ENCODE measurements at places on chromosomes 3 and 15.

- no peak for DNase-seq
Measured at GRCh38 chr3:159897331-159898075, 91.1 kb upstream of the IL12A start.

DNA sequence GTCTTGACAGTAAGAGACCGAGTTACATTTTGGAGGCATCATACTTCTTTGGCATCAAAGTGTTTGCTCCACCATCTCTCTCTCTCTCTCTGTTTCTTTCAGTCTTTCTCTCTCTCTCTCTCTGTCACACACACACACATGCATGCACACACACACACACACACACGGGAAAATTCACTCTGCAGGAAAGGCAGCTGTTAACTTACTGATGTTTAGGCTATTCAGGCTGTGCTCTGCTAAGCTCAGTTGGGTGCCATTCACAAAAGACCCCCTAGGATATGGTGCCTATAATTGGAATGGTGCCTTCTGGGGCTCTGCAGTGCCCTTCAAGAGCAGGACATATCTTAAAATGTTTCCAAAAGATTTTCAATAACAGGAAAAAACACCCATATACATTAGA is 78.2 kb downstream of the KCNH8 start:
- no peak for DNase-seq

DNA sequence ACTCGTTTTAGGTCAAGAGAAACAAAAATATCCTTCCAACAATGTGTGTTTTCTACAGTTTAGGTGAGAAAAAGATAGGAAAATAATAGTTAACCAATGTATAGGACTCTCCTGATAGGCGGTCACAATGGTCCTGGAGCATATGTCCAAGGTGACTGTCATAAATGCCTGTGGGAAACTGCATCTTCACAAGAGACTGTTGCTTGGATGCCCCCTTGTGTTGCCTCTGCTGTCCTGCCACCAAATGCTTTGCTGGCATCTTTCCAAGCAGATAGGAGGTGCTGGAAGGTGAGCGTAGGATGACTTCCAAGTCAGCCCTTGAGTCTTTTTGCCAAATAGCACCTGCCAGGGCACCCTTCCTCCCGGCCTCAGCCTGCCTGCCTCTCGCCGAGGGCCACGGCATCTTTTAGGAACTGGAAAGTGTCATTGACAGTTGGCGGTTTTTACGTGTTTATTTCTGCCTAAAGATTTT is 24.1 kb upstream of the SACM1L start:
- no peak for DNase-seq

GRCh38 chr3:155743606-155744005 is 1.3 kb downstream of the PLCH1 start:
- no peak for DNase-seq

DNA sequence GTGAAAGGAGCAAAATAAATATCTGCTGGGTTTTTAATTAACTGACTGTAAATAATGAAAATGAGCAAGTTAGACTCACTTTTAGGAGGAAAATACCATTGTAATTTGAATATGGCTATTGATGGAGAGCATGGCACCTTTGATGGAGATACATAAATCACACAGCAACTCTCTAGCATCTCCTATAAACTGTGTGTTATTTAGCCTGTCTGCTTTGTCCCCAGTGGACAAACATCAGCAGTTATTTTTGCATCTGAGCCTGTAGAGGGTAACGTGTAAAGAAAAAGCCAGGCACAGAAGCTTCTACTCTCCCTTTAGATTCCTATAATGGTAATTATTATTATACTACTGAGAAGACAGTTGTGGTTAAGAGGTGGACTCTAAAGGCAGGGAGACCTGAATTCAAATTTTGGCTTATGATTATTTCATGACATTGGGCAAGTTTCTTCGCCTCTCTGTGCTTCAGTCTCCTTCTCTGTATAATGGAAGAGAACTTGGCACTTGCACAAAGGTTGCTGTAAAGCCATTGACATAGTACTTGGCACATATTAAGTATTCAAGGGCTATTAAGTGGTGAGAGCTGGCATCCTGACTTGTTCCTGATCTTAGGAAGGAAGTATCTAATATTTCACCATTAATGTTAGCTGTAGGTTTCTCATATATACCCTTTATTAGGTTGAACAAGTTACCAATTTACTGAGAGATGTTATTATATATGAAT is 289.5 kb upstream of the TRIM42 start:
- DNase-seq: no peak

GRCh38 chr3:191105418-191105817 is 93.6 kb upstream of the OSTN start:
- no peak for DNase-seq

DNA sequence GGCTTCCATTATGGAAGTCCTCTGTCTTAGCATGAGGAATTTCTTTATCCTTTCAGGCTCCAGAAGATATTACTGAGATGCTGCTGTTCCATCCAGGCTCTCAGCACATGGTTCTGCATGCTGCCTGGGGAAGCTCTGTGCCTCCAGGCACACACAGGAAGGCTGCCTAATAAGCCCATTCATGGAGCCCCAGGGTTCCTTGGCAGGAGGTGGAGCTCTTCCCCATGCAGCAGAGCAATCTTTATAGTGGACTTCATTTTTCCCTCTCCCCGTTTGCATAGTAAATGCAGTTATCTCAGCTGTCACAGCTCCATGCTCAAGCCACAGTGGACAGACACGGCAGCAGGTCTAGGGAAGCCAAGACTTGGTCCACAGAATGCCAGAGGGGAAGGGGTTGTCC is 57.6 kb downstream of the BOC start:
- DNase-seq: no peak

DNA sequence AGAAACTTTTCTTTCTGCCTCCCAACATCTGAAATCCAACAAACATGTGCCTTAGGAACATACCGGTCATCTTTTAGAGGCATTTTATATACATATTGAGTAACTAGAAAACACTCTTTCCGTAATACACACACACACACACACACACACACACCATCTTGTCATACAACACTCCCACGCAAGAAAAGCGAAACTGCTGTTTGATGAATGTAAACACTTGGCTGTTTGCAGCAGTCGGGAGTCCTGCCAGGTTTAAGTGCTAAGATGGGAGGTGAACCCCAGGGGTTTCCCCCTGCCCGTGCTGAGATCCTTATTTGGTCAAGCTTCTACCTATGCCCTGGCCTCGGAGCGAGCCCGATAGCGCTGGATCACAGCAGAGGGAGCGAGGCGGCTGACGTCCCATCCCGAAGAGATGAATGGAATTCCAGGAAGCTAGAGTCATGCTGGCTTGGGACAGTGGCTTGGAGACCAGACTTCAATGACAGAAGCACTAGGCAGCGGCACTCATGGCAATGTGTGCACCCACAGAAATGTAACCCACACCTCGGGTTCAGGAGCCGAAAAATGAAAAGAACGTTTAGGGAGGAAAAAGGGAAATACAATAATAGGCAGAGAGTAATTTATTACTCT is 1.3 kb upstream of the THBS1 start:
- DNase-seq: peak; percentile 62

DNA sequence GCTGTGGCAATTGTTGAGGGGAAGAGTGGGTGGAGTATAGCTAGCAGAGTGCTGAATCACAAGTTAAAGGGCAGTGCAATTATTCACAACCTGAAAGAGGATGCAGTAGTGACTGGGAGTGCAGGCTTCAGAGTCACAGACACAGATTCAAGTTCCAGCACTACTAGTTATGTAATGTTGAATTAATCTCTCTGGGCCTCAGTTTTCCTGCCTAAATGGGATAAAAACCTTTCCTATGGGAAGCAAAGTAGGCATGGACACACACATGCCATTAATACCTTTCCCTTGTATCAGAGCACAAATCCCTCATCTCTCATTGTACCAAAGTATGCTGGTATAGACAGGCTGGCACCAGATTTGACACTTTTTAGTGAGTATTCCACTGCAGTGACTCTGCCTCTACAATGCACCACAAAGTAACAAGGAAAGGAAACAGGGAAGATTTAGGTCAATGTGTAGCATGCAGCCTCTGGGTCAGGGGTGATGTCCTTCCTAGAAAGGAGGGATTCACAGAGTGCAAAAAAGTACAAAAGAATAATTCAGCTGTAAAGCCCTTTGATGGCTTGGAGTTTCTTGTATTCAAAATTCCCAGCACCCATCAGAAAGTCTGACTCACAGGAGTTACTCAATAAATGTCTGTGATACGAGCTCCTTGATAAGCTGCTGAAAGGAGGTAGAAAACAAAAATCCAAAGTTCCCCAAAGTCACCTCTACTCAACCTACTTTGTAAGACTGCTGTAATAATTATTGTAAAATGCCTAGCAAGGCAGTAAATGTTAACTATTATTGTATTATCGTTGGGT is 507.5 kb upstream of the TGFBR2 start:
- no peak for DNase-seq

DNA sequence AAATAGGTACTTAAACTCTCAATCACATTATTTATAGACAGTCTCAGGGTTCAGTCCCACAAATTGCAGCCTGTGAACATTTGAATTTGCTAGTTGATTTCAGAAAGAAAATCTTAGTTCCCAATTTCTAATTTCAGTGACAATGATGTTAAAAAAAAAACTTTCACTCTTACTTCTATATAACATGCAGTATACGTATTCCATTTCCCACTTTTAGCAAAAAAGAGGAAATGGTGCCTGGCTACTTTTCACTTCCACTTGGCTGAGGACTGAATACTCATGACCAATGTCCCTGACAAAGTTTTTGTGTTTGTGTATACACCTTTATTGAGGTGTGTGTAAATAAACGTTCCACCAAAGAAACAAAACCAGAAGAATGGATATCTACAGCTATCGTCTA is 32.1 kb upstream of the XCR1 start:
- no peak for DNase-seq

DNA sequence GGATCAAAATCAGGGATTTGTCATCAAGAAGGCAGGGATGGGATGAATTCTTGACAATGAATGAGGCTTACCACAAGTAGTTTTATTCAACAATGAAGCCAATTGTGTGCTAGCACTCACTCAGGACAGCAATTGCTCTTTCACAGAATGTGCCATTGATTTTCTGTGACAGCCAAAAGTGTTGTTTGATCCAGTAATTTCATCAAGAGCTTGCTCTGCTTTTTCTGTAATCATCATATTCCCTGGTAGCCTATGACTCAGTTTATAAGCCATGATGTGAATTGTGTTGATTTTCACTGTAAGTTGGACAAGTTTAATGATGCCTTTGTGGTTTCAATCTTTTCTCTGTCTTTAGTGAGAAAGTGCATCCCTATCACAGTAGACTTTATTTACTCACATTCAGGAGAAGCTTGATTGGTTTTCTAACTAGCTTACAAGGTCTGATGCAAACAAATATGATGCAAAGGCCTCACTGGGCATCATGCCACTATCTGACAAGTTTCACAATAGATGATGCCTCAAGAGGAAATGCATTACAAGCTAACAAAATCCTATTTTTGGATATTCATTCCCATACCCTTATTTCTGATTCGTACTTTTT is 13.6 kb upstream of the CSRNP1 start:
- no peak for DNase-seq

- no peak for DNase-seq
Measured at GRCh38 chr15:44101286-44101685, 93.8 kb downstream of the FRMD5 start.

- no peak for DNase-seq
Measured at GRCh38 chr3:128091586-128091985, 32.0 kb downstream of the RUVBL1 start.

DNA sequence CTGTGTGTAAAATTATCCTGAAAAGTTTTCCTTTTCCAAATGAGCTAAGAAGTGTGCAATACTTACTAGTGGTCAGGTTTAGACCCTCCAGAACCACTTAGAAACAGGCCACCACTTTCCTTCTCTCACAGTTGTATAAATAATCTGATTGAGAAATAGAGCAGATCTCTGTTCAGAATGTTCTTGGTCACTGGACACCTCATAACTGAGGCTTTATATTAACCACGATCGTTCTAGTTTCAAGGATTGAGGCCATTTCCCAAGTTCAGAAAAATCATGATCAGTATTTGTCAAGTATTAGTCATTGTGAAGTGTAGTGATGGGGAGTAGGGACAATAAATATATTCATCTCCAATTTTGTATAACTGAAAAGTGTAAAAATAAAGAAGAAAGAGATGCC is 1.0 kb upstream of the MAP3K13 start:
- no peak for DNase-seq

DNA sequence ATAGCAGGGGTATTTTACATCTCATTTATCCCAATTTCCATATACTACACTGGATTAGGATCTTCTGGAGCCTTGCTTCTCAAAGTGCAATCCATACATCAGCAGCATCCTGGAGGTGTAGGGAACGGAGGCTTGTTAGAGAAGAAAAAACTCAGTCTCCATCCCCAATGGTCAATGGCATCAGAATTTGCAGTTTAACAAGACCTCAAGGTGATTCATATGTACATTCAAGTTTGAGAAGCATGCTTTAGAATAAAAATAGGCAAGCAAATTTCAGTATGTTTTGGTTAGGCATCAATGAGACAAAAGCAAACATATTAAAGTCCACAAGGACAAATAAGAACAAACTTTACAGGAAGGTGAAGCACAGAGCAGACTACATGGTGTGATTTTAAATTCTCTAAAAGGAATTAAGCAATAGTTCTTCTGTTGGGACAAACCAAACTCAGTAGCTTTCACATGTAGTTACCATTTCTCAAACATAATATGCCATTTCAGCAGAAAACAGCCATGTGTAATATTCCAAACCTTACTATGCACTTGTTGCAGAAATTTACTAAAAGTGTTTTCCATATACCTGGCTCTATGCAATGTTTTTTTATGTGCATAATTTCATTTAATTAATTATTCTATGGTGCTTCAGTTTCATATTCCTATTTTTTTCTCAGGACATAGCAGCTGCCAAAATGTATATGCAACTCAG is 360.3 kb upstream of the NECTIN3 start:
- DNase-seq: no peak

- no peak for DNase-seq
Measured at GRCh38 chr3:78613421-78613879, 1154.3 kb downstream of the ROBO1 start.

GRCh38 chr3:188546835-188547670 is 393.1 kb downstream of the LPP start:
- DNase-seq: no peak

- DNase-seq: no peak
Measured at GRCh38 chr3:10371167-10371566, 50.3 kb upstream of the SEC13 start.

GRCh38 chr3:172079326-172079976 is 40.1 kb downstream of the FNDC3B start:
- no peak for DNase-seq

- DNase-seq: no peak
Measured at GRCh38 chr3:29263476-29263875, 17.4 kb upstream of the RBMS3 start.

DNA sequence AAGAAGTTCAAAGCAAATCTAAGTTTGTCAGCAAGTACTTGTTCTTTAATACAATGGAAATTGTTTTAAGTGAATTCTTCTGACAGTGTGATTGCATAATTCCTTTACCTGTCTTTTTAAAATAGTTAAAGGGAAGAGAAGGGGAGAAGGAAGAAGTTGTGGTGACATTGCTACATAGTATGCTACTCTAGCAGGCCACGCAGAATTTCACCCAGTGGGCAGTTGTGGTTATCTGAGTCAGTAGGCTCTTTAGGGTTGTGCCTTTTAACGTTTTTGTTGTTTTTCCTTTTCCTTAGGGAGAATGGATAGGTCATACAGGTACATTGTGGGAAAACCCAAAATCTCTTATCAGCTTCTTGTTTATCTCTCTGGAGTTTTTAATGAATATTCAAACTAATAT is 40.4 kb downstream of the KIF15 start:
- DNase-seq: no peak

GRCh38 chr15:60838206-60838605 is 359.3 kb upstream of the ICE2 start:
- no peak for DNase-seq

Measured in renal pelvis (tissue), 12 donors.